GM18507 (cell line): ENCODE measurements at places on chromosomes 12 and 14.
A peak's percentile ranks its signal among the peaks of the same experiment; 100 is the strongest.

- no peak for DNase-seq
These were observed 461.0 kb downstream of the GXYLT1 start for GRCh38 chr12:41683513-41684240.

DNA sequence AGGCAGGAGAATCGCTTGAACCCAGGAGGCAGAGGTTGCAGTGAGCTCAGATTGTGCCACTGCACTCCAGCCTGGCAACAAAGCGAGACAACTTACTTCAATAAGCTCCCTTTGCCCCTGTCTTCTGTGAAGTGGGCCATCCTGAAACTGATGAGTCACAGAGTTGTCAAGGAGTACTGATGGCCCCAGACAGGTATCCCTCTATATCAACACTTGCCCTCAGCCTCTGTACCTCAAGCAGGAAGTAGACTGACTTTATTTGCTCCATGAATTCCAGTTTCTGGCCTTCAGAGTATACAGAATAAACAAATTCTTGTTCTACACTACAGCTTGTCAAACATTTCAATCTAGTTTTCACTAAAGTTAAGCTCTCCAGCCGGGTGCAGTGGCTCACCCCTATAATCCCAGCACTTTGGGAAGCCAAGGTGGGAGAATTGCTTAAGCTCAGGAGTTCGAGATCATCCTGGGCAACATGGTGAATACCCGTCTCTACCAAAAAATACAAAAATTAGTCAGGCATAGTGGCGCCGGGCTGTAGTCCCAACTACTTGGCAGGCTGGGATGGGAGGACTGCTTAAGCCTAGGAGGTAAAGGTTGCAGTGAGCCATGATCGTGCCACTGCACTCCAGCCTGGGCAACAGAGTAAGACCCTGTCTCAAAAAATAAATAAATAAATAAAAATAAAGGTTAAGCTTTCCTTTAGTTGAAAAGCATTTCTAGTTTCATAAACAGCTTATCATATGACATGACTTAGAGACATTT is 16.4 kb upstream of the LRP10 start:
- DNase-seq = no peak

DNA sequence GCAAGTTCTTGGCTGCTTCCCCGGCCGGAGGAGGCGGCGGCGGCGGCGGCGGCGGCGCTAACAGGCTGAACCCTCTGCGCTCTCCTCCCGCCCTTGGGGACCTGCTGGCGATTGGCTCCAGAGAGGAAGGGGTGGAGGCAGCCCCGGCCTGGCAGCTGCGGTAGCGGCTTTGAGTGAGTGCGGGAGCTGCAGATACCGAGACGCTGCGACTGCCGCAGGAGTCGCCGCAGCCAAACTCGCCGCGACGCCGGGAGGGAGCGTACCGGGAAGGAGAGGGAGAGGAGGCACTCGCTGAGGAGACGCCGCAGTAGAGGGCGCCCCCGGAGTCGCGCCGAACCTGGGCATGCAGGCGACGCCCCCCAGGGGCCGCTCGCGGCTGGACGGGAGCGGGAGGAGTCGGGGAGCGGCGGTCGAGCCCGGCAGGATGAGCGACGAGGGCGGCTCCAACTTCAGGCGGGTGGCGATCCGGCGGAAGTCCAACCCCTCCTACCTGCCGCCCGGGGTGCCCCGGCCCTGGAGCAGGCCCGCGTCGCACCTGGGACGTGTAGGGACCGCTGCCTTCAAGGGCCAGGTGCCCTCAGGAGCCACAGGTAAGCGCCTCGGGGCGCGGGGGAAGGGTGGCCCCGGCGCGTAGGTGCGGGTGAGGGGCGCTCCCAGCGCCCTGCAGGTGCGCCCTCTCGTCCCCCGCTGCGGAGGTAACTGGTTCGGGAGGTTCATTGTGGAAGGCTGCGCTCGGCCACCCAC is at the start of gene FGD4:
FGD4 (plus strand) TSS at position 189 of the 744 bp plus-strand sequence.
- DNase-seq = peak; percentile 54

DNA sequence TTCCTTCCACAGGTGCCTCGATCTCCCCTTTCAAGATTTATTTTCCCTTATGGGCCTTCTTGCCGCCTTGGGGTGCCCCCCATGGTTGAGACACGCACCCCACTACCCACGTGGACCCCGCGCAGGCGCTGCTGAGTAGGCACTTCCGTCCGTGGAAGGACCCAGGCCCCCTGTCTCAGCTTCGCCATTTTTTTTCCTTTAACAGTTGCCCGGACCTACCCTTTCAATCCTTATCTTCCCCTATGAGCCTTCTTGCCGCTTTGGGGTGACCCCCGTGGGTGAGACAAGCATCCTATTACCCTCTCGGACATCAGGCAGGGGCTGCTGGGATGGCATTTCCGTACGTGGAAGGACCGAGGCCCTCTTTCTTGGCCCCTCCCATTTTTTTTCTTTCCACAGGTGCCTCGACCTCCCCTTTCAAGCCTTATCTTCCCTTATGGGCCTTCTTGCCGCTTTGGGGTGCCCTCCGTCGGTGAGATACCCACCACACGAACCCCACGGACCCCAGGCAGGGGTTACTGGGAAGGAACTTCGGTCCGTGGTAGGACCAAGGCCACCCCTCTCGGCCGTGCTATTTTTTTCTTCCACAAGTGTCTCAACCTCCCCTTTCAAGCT is 268.2 kb downstream of the ALG10 start:
- DNase-seq = no peak

DNA sequence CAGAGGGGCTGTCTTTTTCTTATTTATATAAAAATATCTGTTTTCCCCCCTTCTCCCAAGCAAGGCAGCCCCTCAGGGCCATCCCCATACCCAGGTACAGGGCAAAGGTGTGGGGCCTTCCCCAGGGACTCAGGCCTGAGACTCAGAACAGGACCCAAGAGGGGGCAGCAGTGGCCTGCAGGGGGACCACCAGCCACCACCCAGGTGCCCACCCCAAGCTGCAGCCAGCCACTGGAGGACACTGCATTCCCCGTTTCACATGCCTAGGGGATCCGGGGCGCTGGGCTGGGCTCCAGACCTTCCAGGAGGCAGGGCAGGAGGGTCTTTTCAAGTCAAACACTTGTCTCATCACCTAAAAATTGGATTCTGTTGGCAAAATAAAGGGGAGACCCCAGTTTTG is 83.3 kb downstream of the SCARB1 start:
- no peak for DNase-seq
